GM12864 (cell line): ENCODE measurements at places on chromosomes 5 and 9.
A peak's percentile ranks its signal among the peaks of the same experiment; 100 is the strongest.

DNA sequence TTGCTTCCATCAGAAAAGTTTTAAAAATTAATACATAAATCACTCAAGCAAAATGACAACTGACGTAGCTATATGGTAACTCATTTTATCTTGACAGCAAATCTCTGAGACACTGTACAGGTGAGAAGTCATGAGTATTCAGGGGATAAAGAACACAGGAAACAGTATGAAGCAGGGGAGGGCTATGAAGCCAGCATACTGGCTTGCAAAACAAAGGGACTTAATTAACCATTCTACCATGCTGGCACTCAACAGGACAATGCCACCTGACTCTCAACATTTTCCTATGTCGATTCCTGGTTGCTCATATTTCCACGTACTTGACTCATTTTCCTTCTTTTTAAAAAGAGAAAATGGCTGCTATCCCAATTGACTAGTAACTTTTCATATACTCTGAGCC lies 151.4 kb upstream of the RETREG1 start:
- no peak for DNase-seq

GRCh38 chr9:135087899-135088347 lies 455 bp downstream of the OLFM1 start:
- no peak for DNase-seq

GRCh38 chr9:748861-749497 lies 92.5 kb upstream of the DMRT1 start:
- no peak for DNase-seq

DNA sequence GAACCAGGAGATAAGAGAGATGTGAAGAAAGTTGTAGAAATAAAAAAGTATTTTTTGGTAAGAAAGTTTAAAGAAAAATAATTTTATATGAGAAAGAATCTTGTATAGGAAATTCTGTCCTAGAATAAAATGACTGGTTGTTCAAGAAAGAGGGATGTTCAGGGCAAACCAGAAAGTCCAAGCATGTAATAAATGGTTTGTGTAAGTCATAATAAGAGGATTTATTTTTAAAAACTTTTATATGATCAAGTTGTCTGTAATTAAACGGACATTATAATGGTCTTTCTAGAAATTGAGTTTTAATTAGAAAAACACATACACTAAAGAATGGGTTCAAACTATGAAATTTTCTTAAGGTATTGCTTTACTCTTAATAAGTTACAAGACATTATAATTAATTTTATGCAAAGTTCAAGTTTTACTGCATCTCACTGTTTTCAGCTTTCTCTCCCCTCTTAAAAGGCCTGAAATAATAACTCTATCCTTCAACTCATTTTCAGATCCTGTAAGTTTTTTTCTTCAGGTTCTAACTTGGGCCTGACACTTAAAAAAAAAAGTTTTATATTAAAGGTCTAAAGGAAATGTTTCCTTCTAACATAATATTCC lies 56.1 kb upstream of the ZNF300 start:
- DNase-seq: no peak

GRCh38 chr9:29773676-29774075 lies 2200.4 kb upstream of the C9orf72 start:
- DNase-seq: no peak

DNA sequence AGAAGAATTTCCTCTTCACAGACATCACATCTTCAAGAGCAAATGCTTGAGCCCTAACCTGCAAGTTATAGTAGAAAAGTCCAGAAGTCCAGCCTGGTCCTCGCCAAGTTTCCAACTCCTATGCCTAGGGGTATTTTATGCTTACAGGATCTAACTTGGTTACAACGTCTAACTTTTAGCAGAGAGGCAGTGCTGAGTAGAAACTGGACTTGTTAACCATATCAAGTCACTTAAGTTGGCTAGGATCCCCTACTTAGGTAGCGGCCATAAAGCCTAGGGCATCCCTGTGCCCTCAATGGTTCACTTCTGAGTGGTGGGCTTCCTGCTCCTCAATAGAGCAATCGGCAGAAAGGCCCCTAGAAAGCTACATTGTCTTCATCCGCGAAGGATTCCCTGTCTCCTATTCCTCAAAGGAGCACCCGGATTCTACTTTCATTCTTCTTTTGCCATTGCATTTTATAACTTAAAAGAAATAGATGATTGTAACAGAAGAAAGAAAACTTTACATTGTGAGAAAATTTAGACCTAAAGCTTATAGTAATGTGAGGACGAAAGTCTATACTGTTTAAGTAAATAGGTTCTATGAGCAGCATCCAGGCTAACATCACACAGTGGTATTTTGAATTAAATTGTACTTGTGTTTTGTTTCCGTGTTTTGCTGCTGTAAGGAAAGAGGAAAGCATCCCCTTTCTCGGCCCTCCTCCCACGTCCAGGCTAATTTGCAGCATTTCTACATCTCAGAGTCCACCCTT lies 1.3 kb upstream of the MTAP start:
- no peak for DNase-seq

DNA sequence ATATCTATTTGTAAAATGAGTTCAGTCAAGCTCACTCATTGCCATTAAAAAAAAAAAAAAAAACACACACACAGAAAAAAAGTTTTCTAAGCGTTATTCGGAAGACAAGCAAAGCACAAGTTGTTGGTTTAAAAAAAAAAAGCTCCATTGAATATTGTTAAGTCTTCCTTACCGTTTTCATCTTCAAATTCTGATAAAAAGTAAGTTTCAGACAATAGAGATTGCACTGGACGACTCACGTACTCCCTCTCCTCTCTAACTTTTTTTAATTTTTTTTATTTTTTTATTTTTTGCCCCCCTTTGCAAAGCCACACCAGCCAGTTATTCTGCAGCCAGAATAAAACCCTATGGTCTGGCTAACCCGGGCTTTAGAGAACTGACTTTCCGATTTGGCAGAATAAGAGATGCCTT lies 544 bp downstream of the ADAMTS6 start:
- no peak for DNase-seq

GRCh38 chr5:151239237-151239861 lies 13.6 kb upstream of the GM2A start:
- DNase-seq: no peak

GRCh38 chr9:95505717-95506427 lies 10.9 kb downstream of the PTCH1 start:
- DNase-seq: no peak

GRCh38 chr9:114602620-114603019 lies 8.5 kb upstream of the TMEM268 start:
- DNase-seq: no peak

DNA sequence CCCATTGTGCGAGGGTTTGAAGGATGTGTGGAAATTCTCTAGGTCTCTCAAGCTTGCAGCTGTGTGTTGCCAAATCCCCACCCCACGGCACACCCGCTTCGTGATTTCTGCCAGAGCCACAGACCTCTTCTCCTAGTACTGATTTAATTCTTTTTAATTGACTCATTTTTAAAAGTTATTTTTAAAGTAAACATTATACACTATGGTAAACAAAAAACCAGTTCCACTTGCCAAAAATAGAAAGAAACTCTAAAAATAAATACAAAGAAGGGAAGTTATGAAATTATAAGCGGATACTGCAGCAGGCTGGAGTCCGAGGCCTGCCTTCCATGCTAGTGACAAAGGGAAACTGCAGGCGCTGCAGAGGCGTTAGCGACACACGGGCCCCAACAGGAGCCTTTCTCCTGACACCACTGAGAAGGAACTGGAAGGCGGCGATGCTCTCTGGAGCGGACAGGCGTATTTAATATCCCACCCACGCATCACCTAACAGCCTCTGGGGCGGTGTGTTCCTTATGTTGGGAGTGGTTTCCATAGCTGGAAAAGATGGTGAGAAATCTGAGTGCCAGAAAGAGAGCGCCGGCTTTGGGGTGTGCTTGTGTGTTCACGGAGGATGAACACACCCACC lies 122.5 kb downstream of the COL23A1 start:
- no peak for DNase-seq

- DNase-seq: peak; percentile 8
Measured at GRCh38 chr9:75422944-75423522, 334.7 kb downstream of the OSTF1 start.

- DNase-seq: no peak
Measured at GRCh38 chr5:117947836-117948235, 1040.5 kb downstream of the DTWD2 start.
